Frontal cortex (tissue), 4 donors: ENCODE measurements at places on chromosomes 7 and 10. TPM values are rescaled to one million over a fixed set of nuclear protein-coding genes. Genes with fewer than 3 reads are reported as not detected.
A peak's percentile ranks its signal among the peaks of the same experiment; 100 is the strongest.

TWIST1 gene
- total RNA-seq: 2.4 TPM

VSTM4 gene
- total RNA-seq: 2.4 TPM

GPNMB gene
- total RNA-seq: 3.7 TPM

GRM8 gene
- 2.9 TPM for total RNA-seq

PLEKHS1 gene
- total RNA-seq: not detected

ITGB8 gene
- 66.9 TPM for total RNA-seq

GTF2I gene
- total RNA-seq: 236 TPM

PWWP2B gene
- total RNA-seq: 9.4 TPM

MAGI2 gene
- 136 TPM for total RNA-seq

OR9A2 gene
- under 0.01 TPM for total RNA-seq

GRCh38 chr10:6077071-6077675 is 11.7 kb upstream of the RBM17 start:
- DNase-seq: no peak

GRCh38 chr10:121942749-121943416 is 15.1 kb upstream of the ATE1 start:
- DNase-seq: peak; percentile 14

- DNase-seq: no peak
Observed at GRCh38 chr10:98916526-98917125, 319.0 kb downstream of the HPSE2 start.

DNA sequence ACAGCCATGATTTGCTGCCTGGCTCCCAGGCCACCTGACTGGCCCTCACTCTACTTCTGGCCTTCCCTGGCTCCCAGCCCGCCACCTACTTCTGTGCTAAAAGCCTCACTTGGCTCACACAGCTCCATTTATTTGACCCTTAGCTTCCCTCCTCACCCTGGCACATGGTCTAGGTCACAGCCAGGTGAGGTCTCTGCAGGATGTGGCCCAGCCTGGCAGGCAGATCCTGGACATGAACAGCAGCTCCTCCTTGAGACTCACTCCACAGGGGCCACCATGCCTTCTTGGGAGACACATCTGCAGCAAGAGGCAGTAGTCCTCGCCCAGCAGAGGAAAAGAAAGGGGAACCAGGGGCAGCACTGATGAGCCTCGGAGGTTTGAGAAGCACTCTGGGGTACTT is 64.6 kb downstream of the GRID1 start:
- no peak for DNase-seq

DNA sequence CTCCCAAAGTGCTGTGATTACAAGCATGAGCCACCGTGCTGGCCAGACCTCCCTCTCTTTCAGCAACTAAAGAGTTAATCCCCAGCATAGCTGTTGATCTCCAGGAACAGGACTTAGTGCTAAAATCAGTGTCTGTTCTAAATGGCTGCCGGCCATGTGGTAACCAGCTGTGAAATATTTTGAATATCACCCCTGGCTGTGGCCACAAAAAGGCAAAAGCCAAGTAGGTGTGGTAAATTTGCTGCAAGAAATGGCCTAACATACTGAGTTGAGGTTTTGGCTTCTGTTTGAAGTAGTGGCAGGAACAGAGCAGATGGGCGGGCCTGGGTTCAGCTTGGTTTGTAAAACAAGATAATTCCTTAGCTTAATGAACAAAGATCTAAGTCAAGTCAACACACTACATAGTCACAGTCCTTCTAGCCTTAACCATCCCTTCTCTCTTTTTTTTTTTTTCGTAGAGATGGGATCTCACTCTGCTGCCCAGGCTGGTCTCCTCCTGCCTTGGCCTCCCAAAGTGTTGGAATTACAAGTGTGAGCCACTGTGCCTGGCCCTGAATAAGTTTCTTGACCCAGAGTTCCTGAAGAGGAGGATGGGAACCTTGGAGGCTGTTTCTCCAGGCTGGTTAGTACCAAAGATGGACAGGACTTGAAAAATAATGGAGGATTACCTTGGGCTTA is 22.7 kb upstream of the AGFG2 start:
- no peak for DNase-seq

GRCh38 chr10:69439350-69439739 is 11.9 kb upstream of the TSPAN15 start:
- DNase-seq: no peak

GRCh38 chr10:36725581-36726520 is 399.5 kb upstream of the ANKRD30A start:
- no peak for DNase-seq

DNA sequence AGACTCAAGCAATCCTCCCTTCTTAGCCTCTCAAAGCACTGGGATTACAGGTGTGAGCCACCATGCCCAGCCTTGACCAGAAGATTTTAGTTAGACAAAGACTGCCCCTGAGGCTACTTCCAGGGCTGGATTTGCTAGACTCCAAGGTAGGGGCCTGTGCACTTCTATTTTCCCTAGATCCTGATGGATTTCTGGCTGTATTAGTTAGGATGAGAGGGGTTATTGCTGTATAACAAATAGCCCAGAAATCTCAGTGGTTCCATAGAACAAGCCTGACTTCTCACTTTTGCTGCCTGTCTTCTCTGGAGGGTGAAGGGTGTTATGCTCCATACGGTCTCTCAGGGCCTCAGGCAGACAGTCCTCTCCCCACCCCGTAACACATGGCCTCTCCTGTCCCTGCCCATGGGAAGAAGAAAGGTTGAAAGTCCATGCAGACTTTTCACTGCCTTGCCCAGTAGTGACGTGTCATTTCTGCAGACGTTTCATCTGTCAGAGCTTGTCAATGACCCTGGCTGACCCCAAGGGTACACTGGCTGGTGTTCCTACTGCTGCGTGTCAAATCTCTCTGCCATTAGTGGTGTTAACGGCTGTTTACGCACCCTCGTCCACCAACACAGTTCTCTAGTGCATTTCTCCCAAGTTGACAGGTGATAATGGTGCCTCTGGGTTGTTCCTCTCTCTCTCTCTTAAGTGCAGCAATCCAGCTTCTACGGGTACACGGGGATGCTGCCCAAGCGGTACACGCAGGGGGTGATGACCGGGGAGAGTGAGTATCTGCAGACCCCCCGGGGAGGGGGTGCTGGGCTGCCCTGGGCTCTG is 11.6 kb downstream of the SLC29A4 start:
- no peak for DNase-seq

DNA sequence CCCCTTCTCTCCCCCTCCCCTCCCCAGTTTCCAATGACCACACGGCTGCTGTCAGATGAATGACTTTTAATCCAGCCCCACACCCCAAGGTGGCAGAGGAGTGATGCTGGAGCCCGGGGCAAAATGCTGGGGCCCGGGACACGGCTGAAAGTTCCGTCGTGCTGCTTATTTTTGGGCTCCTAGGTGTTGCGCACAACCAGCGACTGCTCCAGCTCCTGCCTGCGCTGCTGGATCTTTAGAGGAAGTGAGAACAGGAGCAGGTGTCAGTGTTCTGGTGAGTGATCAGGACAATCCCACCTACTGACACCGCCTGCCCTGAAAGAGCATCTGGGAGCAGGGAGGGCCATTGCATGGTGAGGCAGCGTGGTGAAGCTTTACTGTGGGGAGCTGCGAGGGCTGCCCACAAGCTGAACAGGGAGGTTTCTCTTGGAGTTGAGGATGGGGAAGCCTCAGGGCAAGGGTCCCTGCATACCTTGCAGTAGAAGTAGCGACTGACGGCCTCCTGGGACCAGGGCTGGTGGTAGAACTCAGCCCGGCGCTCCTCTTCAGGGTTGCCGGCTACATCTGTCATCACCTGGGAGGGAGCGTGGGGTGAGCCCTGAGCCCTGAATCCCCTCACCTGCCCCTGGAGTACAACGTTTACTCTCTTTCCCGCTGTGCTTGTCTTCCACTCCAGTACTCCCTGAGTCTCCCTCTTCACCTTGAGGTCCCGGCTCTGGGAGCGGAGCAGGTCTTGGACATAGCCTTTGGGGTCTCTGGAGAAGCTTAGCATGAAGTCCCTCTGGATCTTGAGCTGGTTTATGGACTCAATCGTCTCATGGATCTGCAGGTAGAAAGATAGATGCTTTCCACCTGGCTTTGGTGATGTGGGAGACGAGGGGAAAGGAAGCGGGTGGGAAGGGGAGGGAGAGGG is 6.9 kb downstream of the CHPF2 start:
- DNase-seq: no peak

DNA sequence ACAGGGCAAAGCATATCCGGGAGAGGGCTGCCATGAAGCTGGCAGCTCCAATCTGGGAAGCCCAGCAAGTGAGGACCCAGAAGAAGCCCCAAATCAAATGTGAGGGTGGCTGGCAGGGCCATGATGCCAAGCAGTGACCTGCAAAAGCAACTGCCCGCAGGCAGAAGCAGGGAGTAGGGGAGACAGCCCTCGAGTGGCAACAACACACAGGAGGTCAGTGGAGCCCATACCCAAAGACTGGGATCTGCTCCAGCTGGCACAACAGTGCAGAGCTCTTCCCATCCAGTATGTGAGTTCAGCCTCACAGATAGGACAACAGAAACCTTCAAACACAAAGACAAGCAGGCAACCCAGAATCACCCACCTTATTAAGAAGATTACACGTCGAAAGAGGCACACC is 45.0 kb downstream of the GRID1 start:
- no peak for DNase-seq

GRCh38 chr10:70331486-70332268 is 47.9 kb upstream of the NPFFR1 start:
- peak; percentile 39 for DNase-seq

- no peak for DNase-seq
Observed at GRCh38 chr10:78866731-78867554, 201.8 kb upstream of the ZMIZ1 start.

DNA sequence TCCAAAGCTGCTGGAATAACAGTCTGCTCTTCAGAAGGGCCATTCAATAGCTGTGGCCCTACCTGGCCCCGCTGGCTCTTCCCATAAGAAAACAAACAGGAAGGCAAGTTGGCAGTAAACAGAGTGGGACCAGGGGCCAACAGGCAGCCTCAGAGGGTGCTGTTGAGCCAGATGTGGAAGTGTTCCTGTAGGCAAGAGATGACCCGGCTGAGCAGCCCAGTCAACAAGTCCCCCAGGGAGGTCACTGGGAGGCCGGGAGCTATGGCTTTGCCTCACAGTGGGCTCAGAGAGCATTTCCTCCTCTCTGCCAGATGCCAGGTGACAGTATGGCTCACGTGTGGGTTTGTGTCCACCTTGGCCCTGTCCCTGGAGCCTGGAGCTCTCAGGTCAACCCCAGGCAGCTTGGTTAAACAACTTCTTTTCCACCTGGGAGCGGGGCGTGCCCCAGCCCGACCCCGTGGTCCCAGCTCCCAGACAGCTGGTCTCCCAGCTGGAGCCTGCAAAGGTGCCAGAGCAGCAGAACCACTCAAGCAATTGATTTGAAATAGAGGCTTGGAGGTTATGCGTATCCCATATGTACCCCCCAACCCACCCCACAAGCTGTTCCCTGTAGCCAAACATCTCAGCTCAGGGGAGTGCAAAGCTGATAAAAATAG is 33.8 kb upstream of the LOXL4 start:
- DNase-seq: no peak

GRCh38 chr10:61452655-61453641 is at the start of gene TMEM26:
TMEM26 (minus strand) TSS chr10:61453381; CDS start chr10:61453081, 300 bp downstream.
- DNase-seq: peak; percentile 28

- DNase-seq: no peak
Observed at GRCh38 chr7:74569501-74570075, 87.9 kb upstream of the GTF2I start.

DNA sequence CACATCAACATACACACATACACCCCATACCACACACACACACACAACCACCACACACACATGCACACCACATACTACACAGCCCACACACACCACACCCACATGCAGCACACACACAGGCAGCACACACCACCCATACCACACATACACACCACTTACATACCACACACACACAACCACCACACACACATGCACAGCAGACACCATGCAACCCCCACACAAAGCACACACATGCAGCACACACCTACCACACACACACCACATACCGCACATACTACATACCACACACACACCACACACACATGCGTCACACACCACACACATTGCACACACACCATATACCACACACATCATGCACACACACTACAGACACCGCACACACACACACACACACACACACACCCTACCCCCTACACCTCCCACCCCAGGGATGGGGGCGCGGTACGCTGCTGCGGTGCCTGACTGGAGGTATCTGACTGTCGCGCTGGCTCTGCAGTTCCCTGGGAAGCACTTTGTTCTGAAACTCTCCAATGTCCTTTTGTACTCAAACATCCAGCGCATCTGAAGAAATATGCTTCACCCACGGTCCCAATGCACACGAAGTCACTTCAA is 5.4 kb upstream of the TRPV6 start:
- no peak for DNase-seq

GRCh38 chr7:157405914-157406810 is 69.4 kb downstream of the DNAJB6 start:
- DNase-seq: peak; percentile 62

- no peak for DNase-seq
Observed at GRCh38 chr7:44065431-44066110, at the start of gene PGAM2. PGAM2 (minus strand) TSS chr7:44065567; CDS start chr7:44065529, 38 bp downstream.

DNA sequence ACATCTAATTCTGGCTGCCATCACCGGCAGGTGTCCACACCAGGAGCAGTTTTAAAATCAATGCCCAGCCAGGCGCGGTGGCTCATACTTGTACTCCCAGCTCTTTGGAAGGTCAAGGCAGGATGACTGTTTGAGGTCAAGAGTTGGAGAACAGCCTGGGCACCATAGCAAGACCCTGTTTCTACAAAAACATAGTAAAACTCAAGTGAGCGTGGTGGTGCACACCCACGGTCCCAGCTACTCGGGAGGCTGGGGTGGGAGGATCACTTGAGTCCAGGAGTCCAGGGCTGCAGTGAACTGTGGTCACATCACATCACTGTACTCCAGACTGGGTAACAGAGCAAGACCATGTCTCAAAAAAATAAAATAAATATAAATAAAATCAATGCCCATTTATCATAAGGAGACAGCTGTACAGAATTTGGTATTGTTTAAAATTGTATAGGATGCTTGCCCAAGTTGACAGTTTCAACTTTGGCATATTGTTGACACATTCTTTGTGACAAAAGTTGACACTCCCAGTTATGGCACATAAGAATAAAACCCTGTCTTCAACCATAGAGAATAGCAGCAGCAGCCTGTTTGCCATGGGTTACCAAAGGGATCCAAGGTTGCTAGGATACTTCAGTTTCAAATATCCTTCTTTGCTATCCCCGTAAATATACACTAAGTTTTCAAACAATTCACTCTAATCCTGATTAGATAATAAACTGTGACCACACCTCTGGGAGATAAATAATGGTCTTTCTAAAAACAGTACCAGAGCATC is 193.0 kb downstream of the FAM107B start:
- DNase-seq: no peak
